ENCODE measurements at places on chromosomes 5 and 9.
A peak's percentile ranks its signal among the peaks of the same experiment; 100 is the strongest.

DNA sequence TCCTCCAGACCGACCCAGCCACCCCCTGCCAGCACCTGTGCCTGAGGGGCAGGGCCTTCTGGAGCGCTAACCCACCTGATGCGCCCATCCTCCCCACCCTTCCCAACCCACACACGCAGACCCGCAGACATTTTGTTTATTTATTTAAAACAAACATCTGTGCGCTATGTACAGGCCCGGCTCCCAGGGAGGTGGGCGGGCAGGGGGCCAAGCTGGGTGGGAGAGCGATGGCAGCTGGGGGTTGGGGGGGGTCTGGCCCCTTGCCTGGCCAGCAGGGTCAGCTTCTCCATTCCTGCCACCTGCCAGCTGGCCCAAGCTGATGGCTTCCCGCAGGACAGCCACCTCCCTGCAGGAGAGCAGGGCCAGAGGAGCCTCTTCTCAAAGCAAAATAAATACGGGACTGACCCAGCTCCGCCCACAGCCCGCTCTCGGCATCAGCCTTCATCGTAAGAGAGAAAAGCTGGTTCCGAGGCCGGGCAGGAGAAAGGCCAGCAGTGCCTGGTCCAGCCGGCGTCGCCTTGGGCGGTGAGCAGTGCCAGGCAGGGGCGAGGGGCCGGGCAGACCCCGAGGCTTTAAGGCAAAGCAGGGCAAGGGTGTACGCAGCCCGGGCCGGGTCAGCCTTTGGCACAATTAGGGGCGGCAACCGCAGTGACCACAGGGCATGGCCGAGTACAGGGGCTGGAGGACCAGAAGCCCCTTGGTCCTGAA lies 10.9 kb upstream of the CLIC3 start:
- DNase-seq: no peak

- no peak for DNase-seq
Measured at GRCh38 chr9:5184776-5185175, 663 bp downstream of the INSL6 start.

- no peak for DNase-seq
Measured at GRCh38 chr9:116594547-116594946, 92.6 kb upstream of the TRIM32 start.

- no peak for DNase-seq
Measured at GRCh38 chr5:6698696-6699095, 14.5 kb upstream of the TENT4A start.

DNA sequence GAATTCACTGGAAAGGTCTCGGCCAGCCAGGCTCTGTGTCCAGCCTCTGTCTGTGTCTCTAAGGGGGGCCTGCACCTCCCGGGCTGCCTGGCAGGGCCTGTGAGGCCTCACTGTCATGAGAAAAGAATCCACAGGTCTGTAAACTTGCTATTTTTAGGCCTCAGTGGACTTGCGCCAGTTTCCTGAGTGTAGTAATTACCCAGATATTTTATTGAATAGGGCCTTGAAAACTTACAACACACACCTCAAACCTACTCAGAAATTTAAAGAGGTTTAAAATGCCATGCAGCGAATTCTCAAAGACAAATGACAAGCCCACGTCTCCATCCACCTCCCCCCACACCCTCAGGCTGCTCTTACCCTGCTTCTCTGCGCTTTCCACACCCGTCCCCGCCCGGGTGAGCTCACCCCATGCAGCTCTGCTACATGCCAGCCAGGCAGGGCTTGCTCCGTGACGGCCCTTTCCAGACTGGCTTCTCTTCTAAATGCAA lies 8.8 kb upstream of the TENT4A start:
- no peak for DNase-seq

DNA sequence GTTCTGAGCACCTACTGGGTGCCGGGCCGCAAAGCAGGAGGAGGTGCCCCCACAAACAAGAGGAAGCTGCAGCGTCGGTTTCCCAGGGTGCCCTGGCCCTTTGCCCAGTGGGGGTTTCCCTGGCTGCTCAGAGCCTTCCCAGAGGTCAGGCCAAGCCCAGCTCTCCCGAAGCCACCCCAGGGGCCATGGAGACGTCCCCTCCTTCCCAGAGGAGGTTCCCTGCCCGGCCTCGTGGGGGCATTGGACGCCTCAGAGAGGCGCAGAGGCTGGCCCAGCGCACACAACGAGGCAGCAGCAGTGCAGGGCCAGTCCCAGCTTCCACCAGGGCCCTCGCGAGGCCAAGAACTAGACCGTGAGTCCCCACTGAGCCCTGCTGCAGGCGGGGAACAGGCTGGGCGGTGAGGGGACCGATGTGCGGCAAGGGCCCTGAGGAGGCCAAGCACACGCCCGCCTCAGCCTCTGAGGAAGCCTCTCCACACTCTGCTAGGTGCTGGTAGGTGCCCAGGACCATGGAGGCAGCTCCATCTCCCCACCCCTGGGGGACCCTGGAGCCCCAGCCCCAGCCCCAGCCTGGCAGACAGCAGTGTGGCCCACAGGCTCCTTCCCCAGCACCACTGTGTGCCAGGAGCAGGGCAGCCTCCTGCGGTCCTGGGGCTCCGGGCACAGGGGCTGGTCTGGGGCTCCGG lies 7.0 kb downstream of the DIPK1B start:
- no peak for DNase-seq

GRCh38 chr5:115626445-115626823 lies 598 bp upstream of the TMED7 start:
- DNase-seq: no peak

- DNase-seq: no peak
Measured at GRCh38 chr9:107707428-107707837, 217.9 kb upstream of the KLF4 start.

- DNase-seq: no peak
Measured at GRCh38 chr9:1411826-1412225, 361.7 kb downstream of the DMRT2 start.

- no peak for DNase-seq
Measured at GRCh38 chr9:130989391-130989790, 19.6 kb upstream of the LAMC3 start.

DNA sequence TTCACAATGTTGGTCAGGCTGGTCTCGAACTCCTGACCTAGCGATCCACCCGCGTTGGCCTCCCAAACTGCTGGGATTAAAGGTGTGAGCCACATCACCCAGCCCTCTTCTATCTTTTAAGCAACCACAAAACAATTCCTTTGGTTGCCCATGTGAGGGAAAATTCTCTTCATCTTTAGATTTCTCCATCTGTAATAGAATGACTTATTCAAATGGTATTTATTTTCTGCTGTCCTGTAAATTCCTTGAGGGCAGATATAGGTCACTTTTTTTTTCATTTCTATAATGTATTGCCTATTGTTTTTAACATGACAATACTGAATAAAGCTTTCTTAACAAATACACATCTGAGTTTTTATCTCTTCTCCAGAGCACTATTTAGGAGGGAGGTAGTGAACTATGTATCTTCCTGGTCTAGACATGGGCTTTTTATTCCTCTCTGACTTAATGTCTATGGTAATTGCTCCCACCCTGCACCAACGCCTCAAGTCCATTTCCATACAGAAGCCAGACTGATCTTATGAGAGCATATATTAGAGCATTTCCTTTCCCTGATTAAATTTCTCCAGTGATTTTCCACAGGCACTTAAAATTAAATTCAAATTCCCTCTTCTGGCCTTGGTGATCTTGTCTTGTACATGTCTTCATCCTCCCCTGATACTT lies 595.6 kb downstream of the CAAP1 start:
- no peak for DNase-seq

DNA sequence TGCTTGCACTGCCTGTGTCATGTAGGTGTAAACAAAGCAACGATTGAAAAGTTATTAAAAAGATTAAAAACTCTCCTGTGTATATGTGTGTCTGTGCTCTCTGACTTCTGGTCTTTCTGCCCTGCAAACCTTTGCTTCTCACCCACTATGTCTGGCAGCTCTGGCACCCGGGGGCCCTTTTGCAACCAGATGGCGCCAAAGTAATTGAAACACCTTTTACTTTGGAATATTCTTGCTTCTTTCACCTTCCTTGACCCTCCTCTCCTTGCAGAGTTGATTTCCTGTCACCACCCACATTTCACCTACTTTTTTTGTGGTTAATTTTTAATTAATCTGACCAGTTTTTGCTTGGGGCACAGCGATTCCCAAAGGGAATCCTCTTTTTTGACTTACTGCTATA lies 275.5 kb downstream of the ARHGEF28 start:
- no peak for DNase-seq

DNA sequence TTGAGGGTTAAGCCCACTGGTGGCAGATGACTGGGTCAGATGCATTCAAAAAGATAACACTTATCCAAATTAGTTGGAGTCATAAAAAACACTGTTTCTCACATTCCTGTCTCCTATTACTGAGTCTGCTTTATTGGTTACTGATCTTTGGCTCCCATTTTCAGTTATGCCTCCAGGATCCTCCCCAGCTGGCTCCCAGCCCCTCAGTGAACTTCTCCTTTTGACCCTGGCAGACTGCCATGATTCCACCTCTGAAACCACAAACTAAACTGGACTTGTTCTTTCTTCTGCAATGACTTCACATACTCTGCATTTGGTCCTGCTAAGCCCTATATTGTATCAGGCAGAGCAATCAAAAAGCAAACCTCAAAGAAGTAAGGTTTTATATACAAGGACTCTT lies 860.8 kb upstream of the DMAC1 start:
- DNase-seq: no peak

- peak; percentile 29 for DNase-seq
Measured at GRCh38 chr5:145681686-145682085, 153.5 kb downstream of the PRELID2 start.

DNA sequence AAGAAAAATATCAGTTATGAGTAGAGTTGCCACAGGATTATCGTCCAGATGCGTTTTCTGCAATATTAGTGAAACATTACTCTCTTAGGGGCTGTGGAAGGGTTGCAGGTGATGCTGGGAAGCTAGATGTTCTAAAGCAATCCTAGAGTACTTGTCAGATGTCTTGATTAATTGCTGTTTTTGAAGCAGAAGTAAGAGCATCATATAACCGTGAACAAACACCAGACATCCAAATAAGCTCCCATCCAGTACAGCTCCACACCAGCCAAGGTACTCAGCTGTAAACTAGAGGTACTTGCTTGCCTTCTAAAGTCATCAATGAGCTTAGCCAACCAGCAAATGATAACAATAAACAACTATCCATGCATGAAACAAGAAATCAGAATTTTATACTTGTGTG lies 131.1 kb downstream of the ST8SIA4 start:
- DNase-seq: no peak

DNA sequence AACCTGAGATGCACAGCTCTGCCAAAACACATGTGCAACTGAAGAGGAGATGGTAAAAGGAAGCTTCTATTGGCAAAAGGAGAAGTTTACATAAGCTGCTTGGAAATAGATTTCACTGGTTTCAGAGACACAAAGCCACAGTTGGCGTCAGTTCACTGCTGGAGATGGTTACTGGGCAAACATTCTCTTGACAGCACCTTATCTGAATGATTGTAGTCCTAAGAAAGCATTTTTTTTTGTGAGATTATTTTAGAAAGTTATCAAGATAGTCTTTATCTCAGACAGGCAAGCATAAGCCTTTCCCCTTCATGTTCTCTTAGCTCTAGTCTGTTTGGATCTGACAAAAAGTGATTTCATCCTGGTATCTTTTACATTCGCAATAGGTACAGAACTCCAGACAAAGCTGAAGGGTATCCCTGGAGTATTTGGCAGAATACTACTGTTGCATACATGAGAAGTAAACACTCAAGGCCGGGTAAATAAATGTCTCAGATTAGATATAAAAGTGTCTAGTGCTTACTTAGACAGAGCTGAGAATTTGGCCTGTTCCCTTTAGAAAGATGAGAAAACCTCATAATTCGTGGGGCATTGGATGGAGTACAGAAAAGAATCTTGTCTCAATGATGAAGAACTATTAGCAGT lies 1668.0 kb upstream of the NUDT12 start:
- no peak for DNase-seq

- DNase-seq: no peak
Measured at GRCh38 chr9:20561531-20561930, 60.8 kb downstream of the MLLT3 start.

DNA sequence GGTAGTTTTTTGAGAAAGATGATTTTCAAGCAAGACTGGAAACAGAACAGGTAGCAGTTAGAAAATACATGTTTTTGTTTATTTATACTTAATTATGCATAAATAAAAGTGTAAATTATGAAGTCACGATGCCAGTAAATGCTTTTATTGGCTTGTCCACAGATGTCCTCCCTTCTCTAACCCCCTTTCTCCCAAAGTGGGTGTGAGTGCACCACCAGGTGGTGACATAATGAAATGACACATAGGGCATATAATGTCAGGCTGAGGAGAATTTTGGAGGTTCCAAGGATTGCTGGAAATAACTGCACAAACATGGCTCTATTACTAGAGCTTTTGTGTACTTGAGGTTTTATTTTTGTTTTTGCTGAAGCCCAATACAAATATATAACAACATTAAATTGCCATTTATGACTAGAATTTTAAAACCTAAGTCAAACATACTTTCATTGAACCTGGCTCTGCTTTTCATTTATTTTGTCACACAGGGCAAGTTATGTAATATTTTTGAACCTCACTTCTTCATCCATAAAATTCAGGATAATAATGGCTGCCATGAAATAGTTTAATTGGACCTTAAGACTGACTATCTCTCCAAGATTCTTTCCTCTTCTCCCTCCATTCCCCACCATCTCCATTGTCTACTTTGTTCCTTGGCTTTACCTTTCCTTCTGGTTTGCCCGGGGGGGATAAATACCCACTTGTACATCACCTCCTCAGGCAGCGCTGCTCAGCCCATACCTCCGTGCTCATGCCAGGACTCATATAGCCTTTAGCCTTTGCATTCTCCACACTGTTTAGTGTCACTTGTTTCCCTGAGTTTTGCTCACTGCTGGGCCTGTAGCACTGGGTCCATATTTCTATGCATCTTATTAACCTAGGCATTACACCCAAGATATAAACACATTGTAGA lies 168.8 kb downstream of the PDE4D start:
- DNase-seq: peak; percentile 33

GRCh38 chr5:140348104-140348503 lies 1.7 kb upstream of the HBEGF start:
- no peak for DNase-seq

DNA sequence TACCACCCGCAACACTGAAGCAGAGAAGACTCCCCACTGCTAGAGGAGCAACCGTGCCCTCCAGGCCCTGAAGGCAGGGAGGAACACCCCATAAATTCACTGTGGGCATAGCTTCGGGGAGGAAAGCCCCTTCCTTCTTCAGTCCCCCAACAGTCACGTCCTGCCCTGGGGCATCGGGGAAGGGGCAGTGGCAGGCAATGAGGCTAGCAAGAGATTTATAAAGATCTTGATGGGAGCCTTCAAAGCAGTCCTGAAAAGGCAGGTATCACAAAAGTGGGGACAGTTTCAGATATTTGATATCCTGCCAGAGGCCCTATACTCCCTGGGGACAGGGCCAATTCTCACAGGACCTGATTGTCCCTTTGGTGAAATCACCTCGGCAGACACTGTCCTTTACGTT lies 16.9 kb upstream of the TRIM14 start:
- DNase-seq: no peak

GRCh38 chr9:19651681-19652080 lies 137.2 kb downstream of the SLC24A2 start:
- DNase-seq: no peak

- no peak for DNase-seq
Measured at GRCh38 chr9:78525986-78526560, 229.1 kb downstream of the PSAT1 start.

GRCh38 chr9:99607842-99608448 lies 213.7 kb upstream of the NR4A3 start:
- DNase-seq: no peak

DNA sequence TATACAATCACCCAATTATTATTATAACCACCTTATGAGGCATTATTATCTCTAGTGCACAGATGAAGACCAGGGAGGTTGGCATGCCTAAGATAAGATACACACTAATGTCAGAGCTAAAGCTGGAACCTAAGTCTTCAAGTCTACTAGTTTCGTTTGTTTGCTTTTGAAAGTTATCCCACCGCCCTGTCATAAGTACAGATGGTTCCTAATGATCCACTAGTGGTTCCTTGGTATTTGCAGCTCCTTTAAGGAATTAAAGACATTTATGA lies 14.1 kb downstream of the NDUFA8 start:
- DNase-seq: no peak

Data from neuronal stem cell (in vitro differentiated cells).